ENCODE measurements at places on chromosomes 16 and 17. TPM values are rescaled to one million over a fixed set of nuclear protein-coding genes. Genes with fewer than 3 reads are reported as not detected.
A peak's percentile ranks its signal among the peaks of the same experiment; 100 is the strongest.

The NFE2L1 gene
- total RNA-seq = 138 TPM

The CEMP1 gene
- 0.31 TPM for total RNA-seq

The FSCN2 gene
- total RNA-seq = not detected

The OTOP2 gene
- total RNA-seq = not detected

DNA sequence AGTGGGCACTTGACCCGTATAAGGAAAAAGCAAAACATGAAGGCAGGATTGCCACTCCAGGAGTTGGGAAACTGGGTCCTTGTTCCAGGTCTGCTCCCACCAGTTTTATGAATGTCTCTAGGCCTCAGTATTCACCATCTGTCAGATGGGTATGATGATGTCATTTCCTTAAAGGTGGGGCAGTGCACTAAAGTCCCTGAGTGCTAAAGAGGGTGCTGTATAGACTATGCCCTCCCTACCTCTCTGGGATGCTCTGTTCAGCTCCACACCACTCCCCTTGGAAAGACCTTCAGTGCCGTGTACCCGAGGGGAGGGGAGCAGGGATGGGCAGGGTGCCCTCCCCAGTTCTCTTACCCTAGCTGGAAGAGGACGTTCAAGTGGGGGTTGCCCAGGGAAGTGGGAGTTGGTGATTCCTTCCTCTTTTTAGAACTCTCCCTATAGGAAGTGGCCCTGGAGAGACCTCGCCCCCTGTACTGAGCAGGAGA is 2.2 kb downstream of the LASP1 start:
- no peak for DNase-seq

DNA sequence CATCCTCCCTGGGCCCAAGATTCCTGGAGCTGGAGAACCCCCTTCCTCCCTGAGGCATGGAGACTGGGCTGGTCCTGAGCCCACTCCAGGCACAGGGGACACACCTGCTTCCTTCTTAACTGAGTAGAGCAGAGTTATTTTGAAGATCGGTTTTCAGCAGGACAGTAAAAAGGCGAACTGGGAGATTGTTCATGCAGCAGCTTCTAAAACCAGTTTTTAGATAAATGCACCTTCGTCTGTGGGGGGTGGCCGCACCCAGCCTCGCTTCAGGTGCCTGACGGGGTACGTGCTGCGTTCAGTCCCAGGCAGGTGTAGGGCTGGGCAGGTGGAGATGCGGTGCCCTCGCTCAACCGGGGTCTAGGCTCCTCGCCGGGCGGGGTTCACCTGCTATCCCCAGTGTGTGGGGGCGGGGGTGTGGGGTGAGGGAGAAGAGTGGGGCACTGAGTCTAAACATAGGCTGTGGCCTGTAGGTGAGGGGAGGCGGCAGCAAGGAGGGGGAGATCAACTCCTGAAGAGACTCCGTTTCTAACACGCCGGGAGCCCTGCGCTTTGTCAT is 69.5 kb downstream of the JPH3 start:
- DNase-seq = no peak

- DNase-seq = no peak
Measured at GRCh38 chr17:6915620-6916019, 80.2 kb upstream of the ALOX12 start.

DNA sequence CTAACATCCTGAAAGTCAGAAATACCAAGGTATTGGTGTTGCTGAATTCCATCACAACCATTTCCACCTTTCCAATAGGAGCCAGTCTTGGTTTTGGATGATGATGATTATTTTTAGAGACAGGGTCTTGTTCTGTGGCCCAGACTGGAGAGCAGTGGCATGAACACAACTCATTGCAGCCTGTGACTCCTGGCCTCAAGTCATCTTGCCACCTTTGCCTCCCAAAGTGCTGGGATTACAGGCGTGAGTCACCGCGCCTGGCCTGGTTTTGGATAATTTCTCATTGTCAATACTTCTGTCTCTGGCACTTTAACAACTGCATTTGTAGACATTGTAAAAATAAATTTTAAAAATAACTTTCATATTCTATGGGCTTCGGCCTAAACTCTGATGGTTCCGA is 22.6 kb downstream of the STAT5B start:
- no peak for DNase-seq

DNA sequence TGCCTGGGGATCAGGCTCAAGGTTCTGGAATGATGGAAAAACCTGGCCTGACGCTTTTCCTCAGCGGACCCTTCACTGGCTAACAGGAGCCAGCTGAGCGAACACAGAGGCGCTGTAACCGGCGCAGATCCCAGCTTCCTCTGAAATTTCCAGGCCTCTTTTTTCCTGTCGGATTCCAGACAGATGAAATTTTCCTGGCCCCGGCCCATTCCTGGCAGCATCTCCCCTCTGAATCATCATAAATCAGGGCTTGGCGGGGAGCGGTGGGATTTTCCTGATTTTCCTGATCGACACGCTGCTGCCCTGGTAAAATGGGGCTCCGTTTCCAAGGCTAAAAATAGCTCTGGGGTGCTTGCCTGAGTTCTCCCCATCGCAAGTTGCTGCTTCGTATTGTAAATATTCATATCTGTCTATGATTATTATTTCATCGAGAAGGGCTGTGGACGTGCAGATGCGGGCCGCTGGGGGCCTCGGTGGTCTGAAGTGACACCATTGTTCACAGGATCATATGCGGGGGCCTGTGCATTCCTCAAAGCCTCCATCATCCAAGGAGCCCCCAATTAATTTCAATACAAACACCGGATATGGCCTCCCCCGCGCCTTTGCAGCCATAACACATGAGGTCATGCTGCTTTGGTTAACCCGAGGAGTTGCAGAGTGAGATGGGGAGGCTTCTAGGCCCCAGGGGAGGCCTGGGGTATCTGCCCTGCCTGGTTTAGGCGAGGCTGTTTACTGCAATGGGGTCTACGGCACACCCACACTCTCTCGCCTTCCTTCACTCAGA is 45.8 kb upstream of the ETV4 start:
- DNase-seq = no peak

DNA sequence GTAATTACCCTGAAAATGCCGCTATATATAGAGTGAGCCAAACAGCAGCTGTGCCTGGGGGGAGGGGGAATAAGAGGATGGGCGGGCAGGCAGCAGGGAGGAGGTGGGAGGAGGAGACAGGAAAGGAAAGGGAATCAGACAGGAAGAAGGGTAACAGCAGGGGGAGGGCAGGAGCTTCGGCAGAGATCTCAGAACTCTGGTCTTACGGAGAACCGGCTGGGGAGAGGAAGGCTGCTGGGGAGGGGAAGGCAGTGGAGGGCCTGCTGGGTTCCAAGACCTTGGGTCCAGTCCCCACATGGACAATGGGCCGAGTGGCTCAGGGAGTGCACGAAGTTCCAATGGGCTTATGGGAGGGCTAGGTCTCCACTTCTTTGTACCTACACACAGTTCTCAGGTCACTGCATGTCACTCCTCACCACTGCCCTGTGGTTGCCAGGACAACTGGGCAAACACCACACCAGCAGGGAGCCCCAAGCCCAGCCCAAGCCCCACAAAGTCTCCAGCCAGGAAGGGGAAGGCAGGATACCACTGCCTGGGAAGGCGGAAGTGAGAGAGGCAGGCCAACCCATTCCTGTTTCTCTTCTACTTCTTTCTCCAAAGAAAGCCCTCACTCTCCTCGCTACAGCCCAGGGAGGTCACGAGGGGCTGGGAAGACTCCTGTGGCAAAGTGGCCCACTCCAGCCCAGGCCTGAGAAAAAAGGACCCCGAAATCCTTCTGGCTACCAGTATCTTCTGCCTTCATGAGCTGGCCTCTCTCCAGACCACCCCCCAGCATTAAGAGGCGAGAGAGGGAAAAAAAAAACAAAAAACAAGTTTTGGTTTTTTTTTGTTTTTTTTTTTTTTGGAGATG is 25.3 kb downstream of the G6PC3 start:
- peak; percentile 96 for DNase-seq

- no peak for DNase-seq
Measured at GRCh38 chr17:12599186-12599920, 66.3 kb upstream of the MYOCD start.

All from GM23338 (cell line).